Stimulated activated CD4-positive, alpha-beta T cell treated with anti-CD3 and anti-CD28 coated beads, Interleukin-1b, Interleukin-23, amount 100 ng/mL, for 48 hours (primary cell): ENCODE measurements at places on chromosomes 6 and 20.

DNA sequence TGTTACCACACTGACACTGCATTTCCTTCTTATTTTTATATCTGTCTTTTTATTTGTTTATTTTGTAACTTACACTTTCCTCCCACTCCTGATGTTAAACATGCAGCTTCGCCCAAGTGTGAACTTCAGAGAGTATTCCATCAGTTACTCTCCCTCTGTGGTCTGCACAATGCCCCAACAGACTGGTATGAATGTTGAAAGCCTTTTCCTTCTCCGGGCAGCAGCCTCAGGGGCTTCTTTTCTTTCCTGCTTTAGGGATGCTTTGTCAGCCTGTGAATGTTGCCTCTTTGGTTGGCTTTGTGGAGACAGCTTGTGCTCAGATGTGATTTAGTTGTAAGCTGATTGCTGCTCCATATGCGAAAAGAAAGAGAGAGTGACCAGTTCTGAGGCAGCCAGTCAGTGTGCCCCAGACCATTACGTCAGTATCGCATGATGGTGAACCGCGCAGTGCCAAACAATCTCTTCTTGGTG, 44.0 kb downstream of the SMPDL3A start:
- no peak for DNase-seq

DNA sequence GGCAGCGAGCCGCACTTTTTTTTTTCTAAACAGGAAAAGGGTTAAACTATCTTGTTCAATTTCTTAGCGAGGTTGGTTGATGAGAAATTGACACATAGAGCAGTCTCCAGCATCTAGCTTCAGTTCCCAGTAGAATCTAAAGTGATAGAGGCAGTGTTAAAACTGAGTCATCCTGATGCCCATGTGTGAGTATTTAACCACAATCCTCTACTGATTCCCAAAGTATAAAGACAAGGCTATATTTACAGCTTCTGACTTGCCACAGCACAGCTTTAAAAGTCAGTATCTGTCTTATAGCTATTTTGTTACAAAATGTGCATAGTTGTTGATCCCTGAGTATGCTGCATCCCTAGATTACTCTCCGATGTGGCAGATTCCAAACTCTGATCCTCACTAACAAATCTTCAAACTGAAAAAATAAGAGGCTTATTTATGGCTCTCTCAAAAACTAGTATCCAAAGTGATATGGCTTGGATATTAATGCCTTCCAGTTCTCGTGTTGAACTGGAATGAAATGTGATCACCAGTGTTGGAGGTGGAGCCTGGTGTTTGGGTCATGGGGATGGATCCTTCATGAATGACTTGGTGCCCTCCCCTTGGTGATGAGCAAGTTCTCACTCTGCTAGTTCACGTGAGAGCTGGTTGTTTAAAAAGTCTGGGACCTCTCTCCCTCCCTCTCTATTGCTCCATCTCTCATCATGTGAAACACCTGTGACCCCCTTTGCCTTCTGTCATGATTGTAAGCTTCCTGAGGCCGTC, 13.1 kb upstream of the POPDC3 start:
- no peak for DNase-seq

- peak; percentile 80 for DNase-seq
Observed at GRCh38 chr20:3768342-3769130, 983 bp upstream of the ADISSP start.

DNA sequence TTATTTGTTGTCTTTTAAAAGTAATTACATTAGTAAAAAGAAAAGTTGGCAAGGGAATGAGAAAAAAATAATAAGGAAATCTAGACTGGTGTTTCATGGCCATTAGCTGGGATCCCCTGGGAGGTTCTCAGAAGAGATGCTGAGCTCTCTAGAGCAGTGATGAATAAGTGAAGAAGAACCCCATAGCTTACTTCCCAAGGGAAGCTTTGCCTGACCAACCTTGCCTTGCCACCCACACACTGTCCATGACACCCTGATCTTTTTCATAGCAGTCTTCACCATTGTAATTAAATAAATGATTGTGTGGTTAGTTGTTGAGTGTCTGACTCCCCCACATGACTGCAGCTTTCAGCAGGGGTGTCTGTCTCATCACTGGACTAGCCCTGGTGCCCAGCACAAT, 5.9 kb downstream of the C6orf163 start:
- no peak for DNase-seq

- no peak for DNase-seq
Observed at GRCh38 chr6:25418454-25419052, 139.4 kb downstream of the CARMIL1 start.

GRCh38 chr6:35592178-35592577, 79.5 kb upstream of the TULP1 start:
- DNase-seq: no peak

GRCh38 chr6:113960795-113961194, 10.2 kb downstream of the HDAC2 start:
- no peak for DNase-seq

GRCh38 chr20:15576411-15576810, 996.8 kb downstream of the KIF16B start:
- no peak for DNase-seq

DNA sequence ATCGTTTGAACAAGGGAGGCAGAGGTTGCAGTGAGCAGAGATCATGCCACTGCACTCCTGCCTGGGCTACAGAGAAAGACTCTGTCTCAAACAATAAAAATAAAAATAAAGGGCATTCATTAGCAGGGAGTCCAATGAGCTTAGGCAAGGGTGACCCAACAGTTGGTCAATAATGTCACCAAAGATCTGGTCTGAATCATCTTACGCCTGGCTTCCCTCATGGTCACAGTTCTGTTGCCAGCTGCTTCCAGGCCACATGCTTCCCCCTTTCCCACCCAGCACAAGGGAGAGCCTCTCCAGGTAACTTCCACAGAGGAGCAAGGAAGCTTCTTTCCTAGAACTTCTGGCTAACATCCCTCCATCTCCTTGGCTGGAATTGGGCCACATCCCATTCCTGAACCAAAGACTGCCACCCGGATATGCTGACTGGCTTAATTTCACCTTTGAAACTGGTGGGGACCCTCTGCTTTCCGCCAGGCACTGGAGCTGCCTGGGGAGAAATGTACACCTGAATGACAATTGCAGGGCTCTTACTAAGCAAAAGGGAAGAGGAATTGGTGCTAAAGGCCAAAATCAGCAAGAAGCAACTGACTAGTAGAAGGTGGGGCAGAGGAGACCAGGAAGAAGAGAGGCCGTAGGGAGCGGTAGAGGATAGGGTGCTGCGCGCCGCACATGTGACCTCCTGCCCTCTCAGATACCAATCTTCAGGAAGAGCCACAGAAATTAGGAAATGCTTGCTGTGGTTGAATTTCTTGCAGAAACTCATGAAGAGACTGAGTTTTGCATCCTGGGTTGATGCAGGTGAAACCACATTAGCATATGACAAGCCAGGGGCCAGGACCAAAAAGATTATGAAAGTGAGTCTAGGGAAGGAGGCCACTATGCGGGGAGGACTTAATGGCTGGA, 8.3 kb upstream of the SCML4 start:
- DNase-seq: no peak

DNA sequence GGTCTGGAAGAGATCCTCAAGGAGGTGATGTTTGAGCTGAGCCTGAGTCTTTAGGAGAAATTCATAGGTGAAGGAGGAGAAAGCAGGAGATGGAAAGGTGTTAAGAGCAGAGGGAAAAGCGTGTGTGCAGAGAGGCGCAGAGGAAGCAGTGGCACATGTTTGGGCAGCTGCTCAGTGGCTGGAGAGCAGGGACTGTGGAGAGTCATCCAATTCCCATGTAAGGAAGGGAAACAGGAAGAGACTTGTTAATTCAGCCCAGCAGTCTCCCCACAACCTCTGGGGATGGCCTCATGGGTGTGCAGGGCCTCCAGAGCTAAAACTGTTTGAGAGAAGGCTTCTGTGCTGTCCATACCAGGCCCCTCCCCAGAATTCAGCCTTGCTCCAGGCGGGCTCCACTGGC, 16.2 kb downstream of the AAR2 start:
- DNase-seq: no peak

DNA sequence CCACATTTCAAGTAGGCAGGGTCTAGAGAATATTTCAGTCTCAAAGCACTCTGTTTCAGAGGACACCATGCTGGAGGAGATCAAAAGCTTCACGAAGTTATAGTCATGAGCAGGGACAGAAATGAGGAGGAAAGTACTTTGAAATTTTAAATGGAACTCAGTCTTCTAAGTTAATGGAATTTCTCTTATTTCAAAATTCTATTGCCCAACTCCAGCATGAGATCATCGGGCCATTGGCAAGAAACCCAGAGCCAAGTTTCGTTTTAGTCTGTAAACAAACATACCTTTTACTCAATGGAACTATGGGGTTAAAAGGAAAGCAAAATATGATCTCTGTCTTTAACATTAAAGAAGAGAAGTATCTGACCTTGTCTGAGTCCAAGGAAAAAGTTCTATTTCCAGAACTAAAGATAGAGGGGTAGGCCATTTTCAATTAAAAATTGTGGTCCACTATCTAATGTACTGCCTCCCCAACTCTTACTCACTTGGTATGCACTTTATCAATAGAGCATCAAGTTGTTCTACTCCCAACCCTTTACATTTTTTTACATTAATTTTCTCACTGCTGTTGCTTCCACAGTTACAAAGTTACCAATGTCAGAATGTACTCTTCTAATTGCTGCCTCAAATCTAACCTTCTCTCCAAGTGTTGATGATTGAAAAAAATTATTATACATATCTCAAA, 235.3 kb upstream of the NRSN1 start:
- no peak for DNase-seq

- DNase-seq: no peak
Observed at GRCh38 chr6:43870660-43871061, 100.7 kb downstream of the VEGFA start.

DNA sequence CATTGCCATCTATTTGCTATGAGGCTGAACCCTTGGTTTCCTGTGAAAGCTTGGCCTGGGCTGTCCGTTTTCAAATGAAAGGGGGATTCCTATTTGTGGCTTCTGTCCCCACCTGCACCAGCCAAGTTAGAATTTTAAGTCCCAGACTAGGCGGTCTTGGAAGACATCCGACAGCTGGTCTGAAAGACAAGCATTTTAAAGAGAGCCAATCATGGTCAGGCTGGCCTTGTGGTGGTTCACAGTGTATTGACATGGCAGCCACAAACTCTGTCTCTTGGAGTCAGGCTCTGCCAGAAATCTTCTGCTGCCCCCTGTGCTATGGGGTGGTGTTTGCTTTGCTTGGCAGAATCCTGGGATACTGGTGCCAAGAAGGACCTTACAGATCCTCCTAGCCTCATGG, 319.2 kb upstream of the MOCS1 start:
- DNase-seq: no peak

DNA sequence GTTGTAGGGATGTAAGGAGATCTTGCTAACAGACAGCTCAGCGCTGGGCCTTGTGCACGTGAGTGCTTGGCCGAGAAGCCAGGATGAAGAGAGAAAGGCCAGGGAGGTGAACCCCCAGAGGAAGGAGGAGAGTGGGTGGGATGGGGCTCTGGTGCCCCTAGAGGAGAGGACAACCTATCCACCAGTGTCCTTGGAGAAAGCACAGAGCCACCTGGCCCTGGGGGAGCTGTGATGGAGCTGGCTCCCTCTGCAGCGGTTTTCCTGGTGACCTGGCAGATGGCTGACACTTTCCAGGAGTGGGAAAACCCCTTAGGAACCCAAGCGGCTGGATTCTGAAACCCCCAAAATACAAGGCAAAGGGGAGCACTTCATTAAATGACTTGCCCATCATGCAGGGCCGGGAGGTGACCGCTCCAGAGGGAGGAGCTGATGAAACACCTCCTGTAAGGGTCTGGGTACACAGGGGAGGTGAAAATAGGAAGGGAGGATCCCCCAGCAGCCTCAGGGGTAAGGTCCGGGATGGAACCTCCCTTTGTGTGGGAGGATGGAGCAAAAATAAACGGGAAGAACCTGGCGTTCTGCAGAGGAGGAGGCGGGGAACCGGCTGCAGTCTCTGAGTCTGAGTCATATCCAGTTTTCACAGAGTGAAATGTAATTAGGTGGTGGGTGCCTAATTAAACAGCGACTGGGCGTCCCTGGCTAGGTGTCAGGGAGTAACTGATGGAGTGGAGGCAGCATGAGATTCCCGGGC, 80.4 kb downstream of the SULF2 start:
- no peak for DNase-seq

- no peak for DNase-seq
Observed at GRCh38 chr6:163230901-163231300, 183.6 kb upstream of the QKI start.

GRCh38 chr6:21597801-21598673, 4.5 kb downstream of the SOX4 start:
- no peak for DNase-seq

GRCh38 chr6:13113981-13114593, 214.2 kb downstream of the TBC1D7 start:
- DNase-seq: no peak

GRCh38 chr6:34338811-34339210, 53.7 kb downstream of the NUDT3 start:
- DNase-seq: no peak

DNA sequence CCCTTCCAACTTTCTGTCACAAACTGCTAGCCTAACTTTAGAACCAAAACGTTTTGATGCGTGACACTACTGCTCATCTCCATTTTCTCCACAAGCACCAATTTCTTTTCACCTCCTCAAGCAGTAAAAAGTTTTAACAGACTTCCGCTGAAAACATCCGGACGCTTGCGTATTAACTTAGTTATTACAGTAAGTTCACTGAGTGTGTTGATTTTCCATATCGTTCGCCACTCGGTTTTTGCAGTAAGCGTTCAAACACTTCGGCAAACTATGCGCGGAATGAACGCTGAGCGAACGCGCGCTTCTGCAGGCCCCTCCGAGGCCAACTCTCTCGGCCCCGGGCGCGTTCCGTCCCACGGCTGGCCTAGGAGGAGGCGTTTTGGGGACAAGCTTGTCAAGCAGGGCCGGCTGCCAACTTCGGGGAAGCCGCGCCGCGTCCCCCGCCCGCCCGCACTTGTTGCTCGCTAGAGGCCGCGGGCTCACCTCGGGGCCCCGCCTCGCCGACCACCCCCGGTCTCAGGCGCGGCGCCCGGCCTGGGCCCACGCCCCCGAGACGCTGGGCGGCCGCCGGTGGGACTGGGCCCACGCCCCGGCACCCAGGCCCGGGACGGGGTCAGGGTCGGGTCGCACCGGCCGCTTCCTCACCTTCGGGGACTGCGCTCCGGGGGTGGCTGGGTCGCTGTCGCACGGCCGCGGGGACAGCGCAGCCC, 945 bp downstream of the PHF10 start:
- DNase-seq: peak; percentile 66

GRCh38 chr6:80441131-80441530, 334.7 kb downstream of the BCKDHB start:
- DNase-seq: no peak

GRCh38 chr6:7073821-7074525, 33.8 kb upstream of the RREB1 start:
- DNase-seq: peak; percentile 79

GRCh38 chr6:2147261-2147660, 98.1 kb downstream of the GMDS start:
- no peak for DNase-seq
